ENCODE measurements at places on chromosomes 3 and 15.
A peak's percentile ranks its signal among the peaks of the same experiment; 100 is the strongest.

DNA sequence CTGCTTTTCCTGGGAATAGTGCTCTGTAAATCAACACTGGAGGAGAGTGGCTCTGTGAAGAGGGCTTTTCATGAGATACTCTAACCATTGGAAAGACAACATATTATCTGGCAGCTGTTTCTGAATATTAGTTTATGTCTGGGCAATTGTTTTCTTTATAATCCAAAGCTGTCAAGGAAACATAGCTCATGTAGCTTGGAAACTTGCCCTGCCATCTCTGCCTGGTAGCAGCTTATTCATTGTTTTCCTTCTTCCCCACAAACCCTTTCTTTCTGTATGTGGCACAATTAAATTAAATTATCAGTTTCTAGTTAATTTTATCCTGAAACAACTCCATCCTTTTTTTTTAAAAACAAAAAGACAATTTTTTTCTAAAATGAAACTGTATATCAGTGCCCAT lies 160.0 kb downstream of the EDEM1 start:
- DNase-seq, result no peak
- peaks cover 47% of the 10 kb centered on the region for H3K4me1 ChIP-seq
- H3K27ac ChIP-seq, result no peak overlapping the region

GRCh38 chr15:27272427-27272826 lies 301.4 kb downstream of the GABRG3 start:
- no peak overlapping the region for H3K4me3 ChIP-seq
- H3K27me3 ChIP-seq, result no peaks in the 10 kb centered on the region
- peaks cover 7% of the 10 kb centered on the region for H3K4me1 ChIP-seq
- H3K27ac ChIP-seq, result no peak overlapping the region
- no peaks in the 10 kb centered on the region for H3K36me3 ChIP-seq

DNA sequence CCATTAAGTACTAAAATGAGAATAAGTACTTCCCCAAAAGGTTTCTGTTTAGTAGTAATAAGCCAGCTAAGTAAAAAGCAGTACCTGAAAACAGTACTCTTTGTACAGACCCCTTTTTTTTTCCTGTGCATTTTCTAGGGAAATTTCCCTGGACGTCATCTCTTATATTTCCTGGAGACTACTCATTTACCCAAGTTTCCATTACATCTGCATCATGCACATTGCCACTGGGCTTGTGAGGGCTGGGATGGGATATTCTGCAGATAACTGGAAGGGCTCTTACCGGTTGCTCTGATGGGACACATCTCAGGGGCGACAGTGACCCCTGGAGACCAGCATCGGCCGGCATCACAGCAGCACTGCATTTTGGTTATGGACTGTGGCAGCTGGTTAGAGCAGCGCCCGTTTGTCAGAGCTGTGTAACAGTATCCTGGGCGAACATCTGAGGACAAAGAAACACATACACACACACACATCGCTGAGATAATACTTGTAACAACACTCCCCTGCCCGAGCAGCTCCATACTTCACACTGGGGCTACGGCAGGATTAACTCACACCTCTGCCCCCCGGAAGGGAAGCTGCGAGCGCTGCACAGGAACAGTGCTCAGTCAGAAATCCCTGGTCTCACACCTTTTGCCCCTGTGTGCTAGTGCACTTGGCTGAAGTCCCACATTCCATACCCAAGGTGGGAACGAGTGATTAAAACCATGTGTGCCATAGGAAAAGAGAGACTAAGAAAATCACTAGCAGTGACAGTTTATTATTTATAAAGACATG lies 124.9 kb downstream of the FBN1 start:
- H3K27ac ChIP-seq, result no peak overlapping the region
- no peak overlapping the region for H3K4me3 ChIP-seq
- peaks cover 11% of the 10 kb centered on the region for H3K36me3 ChIP-seq
- DNase-seq, result no peak
- H3K27me3 ChIP-seq, result no peaks in the 10 kb centered on the region

- no peak overlapping the region for H3K4me3 ChIP-seq
- H3K36me3 ChIP-seq, result no peaks in the 10 kb centered on the region
- peaks cover 23% of the 10 kb centered on the region for H3K27me3 ChIP-seq
- H3K4me1 ChIP-seq, result peaks cover 16% of the 10 kb centered on the region
- DNase-seq, result no peak
Observed at GRCh38 chr15:35777061-35777460, 231.1 kb upstream of the DPH6 start.

DNA sequence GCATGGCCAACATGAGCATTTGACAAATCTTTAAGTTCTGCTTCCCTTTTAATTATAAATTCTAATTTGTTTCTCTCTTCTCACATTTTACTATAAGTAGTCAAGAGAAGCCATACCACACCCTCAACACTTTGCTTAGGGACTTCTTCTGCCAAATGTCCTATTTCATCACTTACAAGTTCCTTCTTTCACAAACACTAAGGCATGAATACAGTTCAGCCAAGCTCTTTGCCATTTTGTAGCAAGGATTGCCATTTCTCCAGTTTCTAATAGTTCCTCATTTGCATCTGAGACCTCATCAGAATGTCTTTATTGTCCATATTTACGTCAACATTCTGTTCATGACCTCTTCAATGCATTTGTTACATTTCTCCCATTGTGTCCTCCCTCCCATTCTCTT lies 29.4 kb downstream of the SLC22A14 start:
- peaks cover 5% of the 10 kb centered on the region for H3K4me1 ChIP-seq
- H3K27ac ChIP-seq, result no peak overlapping the region
- no peak for DNase-seq
- H3K4me3 ChIP-seq, result no peak overlapping the region
- peaks cover 19% of the 10 kb centered on the region for H3K27me3 ChIP-seq
- no peaks in the 10 kb centered on the region for H3K36me3 ChIP-seq

- no peak for DNase-seq
- H3K27ac ChIP-seq, result peak overlapping the region; percentile 67
- no peaks in the 10 kb centered on the region for H3K27me3 ChIP-seq
- H3K4me3 ChIP-seq, result peak overlapping the region; percentile 62
- peaks cover 66% of the 10 kb centered on the region for H3K4me1 ChIP-seq
Observed at GRCh38 chr15:37015451-37015850, 84.9 kb downstream of the MEIS2 start.

DNA sequence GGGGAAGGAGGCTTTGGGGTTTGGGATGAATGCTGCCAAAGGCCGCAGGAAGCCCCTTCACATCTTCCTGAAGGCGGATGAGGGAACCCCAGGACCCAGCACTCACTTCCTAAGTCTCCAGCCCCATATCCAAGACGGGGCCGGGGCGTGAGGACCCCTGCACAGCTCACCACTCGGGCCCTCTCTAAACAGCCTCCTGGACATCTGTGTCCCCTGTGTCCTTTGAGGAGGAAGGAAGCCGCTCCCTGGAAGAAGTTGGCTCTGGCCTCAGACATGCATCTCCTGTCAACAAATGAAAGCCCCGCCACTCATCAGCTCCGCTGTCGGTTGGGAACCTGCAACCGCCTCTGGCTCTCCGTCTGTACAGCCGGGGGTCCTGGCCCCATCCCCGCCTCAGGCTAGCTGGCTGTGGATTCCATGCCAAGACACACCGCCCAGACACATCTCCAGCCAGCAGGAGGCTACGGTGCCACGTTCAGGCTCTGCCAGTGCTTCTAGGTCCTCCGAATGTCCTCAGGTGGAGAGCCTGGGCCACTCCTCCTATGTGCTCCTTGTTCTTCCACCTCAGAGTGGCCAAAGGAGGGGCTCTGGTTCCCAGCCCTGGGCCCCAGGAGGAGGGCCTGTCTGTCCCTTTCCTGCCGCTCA lies 140.0 kb upstream of the MEF2A start:
- H3K36me3 ChIP-seq, result no peaks in the 10 kb centered on the region
- peak overlapping the region; percentile 45 for H3K4me3 ChIP-seq
- DNase-seq, result no peak
- no peaks in the 10 kb centered on the region for H3K27me3 ChIP-seq

DNA sequence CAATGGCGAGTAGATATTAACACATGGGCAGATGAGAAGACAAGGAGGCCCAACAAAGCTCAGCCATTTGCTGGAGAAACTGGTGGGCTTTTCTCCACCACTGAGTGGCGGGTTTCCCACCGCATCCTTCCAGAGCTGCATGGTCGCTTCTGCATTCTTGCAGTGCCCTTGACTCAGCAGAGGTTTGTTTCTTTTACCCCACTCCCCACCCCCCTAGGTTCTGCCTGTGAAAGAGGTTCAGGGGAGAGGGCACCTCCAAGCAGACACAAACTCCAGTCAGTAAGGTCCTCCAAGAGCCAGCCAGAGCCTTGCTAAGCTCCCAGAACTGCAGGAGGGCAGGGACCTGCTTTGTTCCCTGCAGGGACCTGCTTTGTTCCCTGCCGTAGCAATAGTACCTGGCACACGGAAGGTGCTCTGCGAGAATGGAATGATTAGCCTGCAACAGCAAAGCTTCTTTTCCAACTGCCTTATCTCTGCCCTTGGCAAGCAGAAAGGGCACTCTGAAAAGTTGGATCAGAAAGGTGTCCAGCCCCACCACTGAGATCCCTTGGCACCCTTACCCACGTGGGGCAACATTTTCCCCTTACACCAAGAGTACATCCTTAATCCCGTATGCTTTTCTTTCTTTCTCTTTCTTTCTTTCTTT lies 1.4 kb downstream of the PAQR5 start:
- peaks cover 59% of the 10 kb centered on the region for H3K27me3 ChIP-seq
- peak overlapping the region; percentile 77 for H3K4me3 ChIP-seq
- H3K27ac ChIP-seq, result no peak overlapping the region

- peak overlapping the region; percentile 41 for H3K4me3 ChIP-seq
- no peak for DNase-seq
- H3K27ac ChIP-seq, result peak overlapping the region; percentile 48
Observed at GRCh38 chr15:101115393-101115785, 136.5 kb downstream of the CHSY1 start.

DNA sequence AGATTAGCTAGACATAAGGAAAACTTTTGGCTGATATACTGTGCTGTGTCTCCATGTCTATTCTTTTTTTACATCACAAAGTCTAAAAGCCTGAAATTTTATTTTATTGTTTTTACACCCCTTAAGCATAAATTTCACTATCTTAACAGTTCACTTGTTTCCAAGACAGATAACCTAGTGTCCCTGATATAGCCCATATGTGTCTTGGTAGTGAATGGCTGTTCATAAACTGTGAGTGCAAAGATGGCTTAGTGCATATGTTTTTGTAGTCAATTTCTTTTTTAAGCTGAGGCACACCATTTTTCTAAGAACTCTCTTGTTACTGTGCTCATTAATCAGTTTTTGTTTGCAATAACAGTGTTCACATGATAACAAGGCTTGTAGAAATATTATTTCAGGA lies 381.1 kb downstream of the OXSM start:
- H3K4me3 ChIP-seq, result no peak overlapping the region
- no peaks in the 10 kb centered on the region for H3K4me1 ChIP-seq
- no peaks in the 10 kb centered on the region for H3K36me3 ChIP-seq
- H3K27ac ChIP-seq, result no peak overlapping the region
- DNase-seq, result no peak

DNA sequence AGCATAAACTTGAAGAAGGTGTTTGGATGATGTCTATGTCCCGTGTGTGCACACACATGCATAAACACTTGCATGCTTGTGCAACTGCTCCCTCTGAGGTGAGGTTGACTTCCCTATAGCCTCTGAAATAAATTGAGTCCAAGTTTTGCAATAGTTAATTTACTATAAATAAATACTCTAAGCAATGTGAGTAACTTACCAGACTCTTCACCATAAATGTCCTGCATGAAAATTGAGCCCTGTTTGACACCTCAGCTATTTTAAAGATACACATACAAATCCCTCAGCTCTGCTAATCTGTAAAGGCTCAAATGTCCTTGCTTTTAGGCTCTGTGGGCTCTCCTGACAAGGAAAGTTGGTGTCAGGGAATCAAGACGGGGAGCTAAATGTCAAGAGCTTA lies 37.1 kb downstream of the GJD2 start:
- H3K27me3 ChIP-seq, result peaks cover 15% of the 10 kb centered on the region
- peaks cover 27% of the 10 kb centered on the region for H3K4me1 ChIP-seq
- H3K36me3 ChIP-seq, result no peaks in the 10 kb centered on the region
- no peak overlapping the region for H3K4me3 ChIP-seq
- H3K27ac ChIP-seq, result no peak overlapping the region

DNA sequence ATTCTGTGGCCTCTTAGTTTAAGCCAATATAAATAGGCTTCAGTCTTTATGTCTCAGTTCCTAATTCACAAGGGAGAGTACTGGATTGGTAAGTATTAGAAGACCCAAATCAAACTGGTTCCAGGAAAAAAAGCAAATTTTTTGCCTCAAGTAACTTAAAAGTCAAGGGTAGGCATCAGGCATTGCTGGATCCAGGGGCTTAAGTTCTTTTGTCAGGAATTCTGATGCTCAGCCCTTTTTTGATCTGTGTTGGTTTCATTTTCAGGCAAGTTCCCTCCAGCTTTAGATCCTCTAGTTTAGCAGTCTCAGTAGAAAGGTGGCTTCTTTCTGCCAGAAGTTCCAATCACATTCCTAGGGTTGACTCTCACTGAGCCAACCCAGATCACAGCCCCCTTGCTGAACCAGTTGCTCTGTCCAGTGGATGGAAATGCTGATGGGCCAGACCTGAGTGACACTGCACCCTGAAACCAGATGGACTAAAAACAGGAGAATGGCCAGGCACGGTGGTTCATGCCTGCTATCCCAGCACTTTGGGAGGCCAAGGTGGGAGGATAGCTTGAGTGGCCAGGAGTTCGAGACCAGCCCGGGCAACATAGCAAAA lies 253.5 kb downstream of the SHQ1 start:
- peaks cover 8% of the 10 kb centered on the region for H3K27me3 ChIP-seq
- H3K27ac ChIP-seq, result no peak overlapping the region
- H3K36me3 ChIP-seq, result no peaks in the 10 kb centered on the region
- H3K4me1 ChIP-seq, result peaks cover 63% of the 10 kb centered on the region
- no peak for DNase-seq

GRCh38 chr15:25933456-25934158 lies 70.5 kb upstream of the ATP10A start:
- peak overlapping the region; percentile 90 for H3K4me3 ChIP-seq
- H3K27me3 ChIP-seq, result peaks cover 3% of the 10 kb centered on the region
- H3K36me3 ChIP-seq, result no peaks in the 10 kb centered on the region
- peak overlapping the region; percentile 79 for H3K27ac ChIP-seq
- peaks cover 8% of the 10 kb centered on the region for H3K4me1 ChIP-seq

- H3K4me3 ChIP-seq, result no peak overlapping the region
- H3K4me1 ChIP-seq, result peaks cover 33% of the 10 kb centered on the region
- no peak for DNase-seq
- no peaks in the 10 kb centered on the region for H3K36me3 ChIP-seq
- peaks cover 22% of the 10 kb centered on the region for H3K27me3 ChIP-seq
- no peak overlapping the region for H3K27ac ChIP-seq
Observed at GRCh38 chr15:93185796-93186195, 96.8 kb upstream of the RGMA start.

DNA sequence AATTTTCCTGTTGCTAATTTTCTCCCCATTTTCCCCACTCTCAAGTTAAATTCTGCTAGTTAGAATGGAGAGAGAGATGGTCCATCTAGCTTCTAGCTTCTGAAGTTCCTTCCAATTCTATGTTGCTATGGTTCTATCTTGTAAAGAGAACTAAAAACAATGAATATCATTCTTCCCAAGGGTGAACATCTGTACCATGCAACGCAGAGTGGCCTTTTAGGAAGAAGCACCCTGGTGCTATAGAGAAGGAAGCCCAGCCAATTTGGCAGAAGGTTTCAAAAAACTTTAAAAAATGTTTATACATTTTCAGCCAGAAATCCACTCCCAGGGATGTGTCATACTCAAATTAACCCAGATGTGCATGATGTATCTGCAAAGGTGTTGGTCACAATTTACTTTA lies 149.1 kb downstream of the SEMA6D start:
- H3K27ac ChIP-seq, result no peak overlapping the region
- peaks cover 5% of the 10 kb centered on the region for H3K4me1 ChIP-seq
- no peaks in the 10 kb centered on the region for H3K27me3 ChIP-seq
- no peaks in the 10 kb centered on the region for H3K36me3 ChIP-seq
- H3K4me3 ChIP-seq, result no peak overlapping the region

All from type B pancreatic cell (in vitro differentiated cells).